Stimulated activated CD8-positive, alpha-beta memory T cell treated with anti-CD3 and anti-CD28 coated beads, Interleukin-2, amount 100 ng/mL, for 1 hour (primary cell): ENCODE measurements at places on chromosomes 12 and 14.

- no peak for DNase-seq
These were observed 86.9 kb downstream of the RIN3 start for GRCh38 chr14:92600318-92601053.

GRCh38 chr12:24770334-24770733, 178.6 kb downstream of the BCAT1 start:
- DNase-seq: no peak

DNA sequence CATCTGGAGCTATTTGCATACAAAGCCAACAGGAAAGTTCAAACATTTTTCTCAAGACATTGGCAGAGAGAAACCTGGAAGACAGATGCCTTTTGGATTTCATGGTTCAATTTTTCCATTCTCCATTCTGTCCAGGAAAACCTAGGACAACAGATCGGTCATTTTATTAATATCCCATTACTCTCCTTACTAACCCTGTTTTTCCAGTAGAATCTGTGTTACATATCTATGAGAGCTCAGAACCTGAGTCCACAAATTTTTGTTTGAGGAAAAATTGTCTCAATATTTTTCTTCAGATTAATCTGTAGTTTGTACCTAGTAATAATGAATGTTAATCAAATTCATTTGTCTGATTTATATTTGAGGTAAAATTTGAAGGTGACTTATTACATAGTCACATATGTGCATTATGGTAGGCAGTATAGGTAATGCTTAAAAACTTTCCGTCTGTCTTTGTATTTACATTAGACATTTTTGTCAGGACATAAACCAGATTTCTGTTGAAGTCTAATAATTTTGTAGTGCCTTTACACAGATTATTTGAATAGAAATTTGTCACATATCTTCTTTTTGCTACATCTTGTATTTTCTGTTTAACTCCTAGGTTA, 75.3 kb downstream of the CCDC91 start:
- DNase-seq: no peak

DNA sequence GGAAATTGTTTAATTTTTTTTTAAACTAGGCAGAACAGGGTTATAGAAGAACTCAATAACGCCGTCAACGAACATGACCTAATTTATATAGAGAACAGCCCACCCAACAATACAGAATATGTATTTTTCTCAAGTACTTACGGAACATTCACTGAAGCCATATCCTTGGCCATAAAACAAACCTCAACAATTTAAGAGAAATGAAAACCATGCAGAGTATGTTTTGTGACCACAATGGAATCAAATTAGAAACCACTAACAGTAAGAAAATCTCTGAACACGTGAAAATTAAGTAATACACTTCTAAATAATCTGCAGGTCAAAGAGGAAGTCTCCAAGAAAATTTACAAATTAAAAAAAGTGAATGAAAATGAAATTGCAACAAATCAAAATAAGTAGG, 9.4 kb downstream of the SART3 start:
- no peak for DNase-seq

DNA sequence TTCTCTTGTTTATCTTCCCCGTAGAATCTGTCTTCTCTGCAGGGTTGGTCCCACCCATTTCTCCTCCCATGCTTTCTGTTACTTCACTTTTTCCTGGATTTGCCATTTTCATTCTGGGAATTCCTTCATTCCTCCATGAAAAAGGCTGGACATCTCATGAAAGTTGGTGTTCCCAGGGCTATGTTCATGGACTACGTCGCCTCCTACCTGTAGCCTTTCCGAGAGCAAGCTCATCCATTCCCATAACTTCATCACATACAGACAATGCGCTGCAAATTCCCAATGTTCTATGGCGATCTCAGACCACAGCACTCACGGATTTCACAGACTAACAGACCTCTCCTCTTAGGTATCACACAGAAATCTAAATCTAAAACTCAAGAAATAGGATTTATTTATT, 217.1 kb downstream of the EXOC5 start:
- no peak for DNase-seq

DNA sequence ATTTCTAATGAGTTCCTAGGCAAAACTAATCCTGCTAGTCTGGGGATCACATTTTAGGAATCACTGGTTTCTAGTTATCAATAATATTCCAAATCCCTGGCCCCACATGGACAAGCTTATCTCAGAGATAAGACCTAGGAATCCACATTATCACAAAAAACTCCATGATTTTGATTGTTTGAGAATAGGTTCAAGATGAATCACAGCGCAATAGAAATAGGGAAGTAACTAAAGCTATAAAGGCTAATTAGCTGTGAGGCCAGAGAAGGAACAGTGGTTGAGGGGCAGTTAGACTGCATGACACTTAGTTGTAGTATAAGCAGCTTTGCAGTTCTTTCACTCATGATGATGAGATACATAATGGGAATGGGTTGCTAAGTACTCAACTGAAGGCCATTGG, 13.1 kb upstream of the ATP5F1B start:
- no peak for DNase-seq
